Suppressor macrophage treated with lipopolysaccharide for 4 hours (primary cell): ENCODE measurements at places on chromosomes 4 and X.
A peak's percentile ranks its signal among the peaks of the same experiment; 100 is the strongest.

DNA sequence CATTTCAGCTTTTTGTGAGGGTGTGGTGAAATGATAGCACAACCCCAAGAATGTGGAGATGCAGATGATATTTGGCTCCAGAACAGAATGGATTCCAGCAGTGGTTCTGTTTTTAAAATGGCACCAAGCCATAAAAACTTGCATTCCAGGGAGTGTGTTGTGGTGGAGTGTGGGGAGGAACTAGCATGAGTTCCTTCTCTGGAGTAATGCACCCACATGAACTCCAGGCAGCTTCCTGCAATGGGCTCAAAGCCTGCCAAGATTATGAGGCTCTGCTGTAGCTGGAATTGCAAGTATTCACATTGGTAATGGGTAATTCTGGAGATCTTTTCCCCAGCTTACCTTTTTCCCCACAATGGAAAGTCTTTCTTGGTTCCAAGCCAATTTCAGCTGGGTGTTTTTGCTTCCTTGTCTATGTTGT is 161.4 kb downstream of the RAB28 start:
- no peak for DNase-seq

GRCh38 chr4:158810487-158811215 is 41.8 kb downstream of the FNIP2 start:
- DNase-seq, result peak; percentile 92

DNA sequence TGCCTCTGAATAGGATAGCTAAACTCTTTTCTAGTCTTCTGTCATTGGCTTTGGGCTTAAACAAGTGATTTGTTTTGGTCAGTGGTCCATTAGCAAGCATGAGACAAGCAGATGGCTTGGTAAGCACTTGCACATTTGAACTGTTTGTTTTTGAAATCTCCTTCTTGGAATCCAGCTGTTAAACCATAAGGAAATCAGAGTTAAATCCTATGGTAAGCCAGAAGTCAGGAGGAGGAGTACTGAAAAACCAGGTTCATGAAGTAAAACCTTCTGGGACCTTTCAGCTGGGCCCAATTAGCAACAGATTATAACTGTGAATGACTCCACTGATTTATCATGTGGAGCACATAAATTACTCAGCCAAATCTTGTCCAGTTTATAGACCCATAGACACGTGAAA is 1042.5 kb upstream of the PABPC4L start:
- DNase-seq, result no peak

DNA sequence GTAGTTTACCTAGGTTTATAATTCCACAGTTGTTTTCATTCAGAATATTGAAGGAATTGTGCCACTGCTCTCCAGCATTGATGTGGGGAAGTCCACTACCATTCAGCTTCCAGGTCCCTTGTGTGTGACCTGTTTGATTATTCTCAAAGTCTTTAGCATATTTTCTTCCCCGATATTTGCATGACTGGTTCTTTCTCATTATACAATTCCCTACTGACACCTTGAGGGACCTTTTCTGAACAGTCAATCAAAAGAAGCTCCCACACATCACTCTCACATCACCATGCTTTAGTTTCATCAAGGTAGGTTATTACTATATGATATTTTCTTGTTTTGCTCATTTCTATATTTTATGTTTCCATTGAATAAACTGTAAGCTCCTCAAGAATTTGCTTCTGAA is 44.1 kb downstream of the SLC39A8 start:
- no peak for DNase-seq

DNA sequence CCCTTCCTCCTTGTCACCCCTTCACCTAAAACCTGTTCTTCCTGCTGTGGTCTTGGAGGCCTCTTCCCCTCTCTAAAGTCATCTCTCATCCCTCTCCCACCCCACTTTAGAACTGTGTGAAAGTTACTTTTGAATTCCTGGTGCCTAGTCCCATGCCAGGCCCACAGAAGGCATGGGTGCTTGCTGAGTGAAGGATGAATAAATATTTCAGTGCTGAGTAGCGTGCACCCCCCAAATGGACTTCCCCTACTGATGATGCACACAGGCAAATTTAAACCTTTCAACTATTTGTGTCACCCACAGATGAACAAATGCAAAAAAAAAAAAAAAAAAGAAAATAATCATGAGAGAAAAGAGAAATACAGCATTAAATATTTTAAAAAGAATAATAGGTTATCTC is 19.8 kb downstream of the PSMD10 start:
- no peak for DNase-seq

- peak; percentile 17 for DNase-seq
Observed at GRCh38 chr4:100083289-100083688, 107.0 kb downstream of the DDIT4L start.

- DNase-seq, result no peak
Observed at GRCh38 chr4:143357161-143357845, 20.6 kb downstream of the GAB1 start.

DNA sequence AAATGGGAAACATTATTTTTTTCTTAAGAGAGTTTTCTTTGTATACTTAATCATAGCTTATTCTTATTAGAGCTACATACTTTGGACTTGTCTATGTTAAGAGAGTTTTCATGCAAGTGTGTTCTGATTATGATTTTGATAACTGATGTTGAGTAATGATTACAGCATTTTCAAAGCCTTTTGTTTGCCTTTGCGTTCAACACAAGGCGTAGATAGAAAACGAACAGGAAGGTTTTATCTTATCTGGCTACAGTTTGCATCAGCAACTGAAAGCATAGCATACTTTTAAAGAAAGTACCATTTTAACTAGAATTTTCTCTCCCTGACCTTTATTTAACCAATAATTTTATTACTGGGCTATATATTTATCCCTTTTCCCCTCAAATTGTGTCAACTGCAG is 51.6 kb upstream of the PDLIM5 start:
- no peak for DNase-seq

GRCh38 chr4:39597695-39598381 is 40.8 kb downstream of the SMIM14 start:
- DNase-seq, result no peak

GRCh38 chr4:5340991-5341451 is 289.7 kb downstream of the STK32B start:
- DNase-seq, result no peak

- DNase-seq, result no peak
Observed at GRCh38 chr4:44493924-44494323, 45.3 kb upstream of the KCTD8 start.

- DNase-seq, result no peak
Observed at GRCh38 chrX:39944416-39944815, 153.3 kb downstream of the BCOR start.

DNA sequence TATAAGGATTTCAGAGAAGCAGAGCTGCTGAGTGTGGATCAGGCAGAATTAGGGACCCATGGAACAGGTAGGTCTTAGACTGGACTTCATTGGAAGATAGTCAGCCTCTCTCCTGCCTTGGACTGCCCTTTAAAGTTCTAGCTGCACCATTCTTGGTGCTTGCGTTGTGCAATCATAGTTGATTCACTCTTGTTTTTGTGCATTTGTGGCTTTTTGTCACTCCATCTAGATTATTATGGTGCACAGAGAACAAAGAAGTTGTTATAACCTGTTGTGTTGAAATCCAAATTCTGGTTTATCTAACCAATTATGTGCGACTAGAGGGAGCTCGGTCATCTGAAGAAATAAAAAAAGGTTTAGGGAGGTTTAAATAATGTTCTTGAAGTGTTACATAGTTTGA is 59.3 kb downstream of the JADE1 start:
- no peak for DNase-seq

DNA sequence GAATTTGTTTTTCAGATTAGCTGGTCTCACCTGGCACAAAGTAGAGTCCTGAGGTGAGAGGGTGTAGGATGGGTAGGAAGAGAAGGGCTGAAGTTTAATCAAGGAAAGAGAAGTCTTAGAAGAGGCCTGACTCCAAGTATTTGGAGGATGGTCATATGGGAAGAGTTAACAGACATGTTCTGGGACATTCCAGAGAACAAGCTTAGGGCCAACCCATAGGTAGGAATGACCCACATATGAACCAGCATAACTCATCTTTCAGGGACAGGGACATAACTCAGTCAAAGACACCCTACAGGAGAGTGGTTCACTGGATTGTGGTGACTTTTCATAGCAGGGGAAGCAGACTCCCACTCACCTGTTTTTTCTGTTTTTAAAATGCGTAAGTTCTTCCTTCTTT is 27.9 kb upstream of the ANXA5 start:
- no peak for DNase-seq

DNA sequence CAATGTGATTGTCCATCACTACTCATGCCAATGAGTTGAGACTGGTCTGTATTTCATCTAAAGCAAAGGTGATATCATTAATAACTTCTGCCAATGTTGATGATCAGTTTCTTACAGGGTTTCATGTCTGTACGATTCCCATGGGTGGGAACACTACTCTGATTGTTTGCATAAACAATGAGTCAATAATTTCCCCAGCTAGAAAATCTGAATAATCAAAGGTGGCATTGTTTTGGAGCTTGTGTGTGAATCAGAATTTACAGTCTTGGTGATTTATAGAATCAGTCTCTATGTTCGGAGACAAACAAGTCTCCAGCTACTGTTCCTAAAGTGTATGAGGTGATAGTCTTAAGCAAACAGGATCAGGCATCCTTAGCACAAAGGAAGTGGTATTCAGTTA is 35.5 kb upstream of the PARM1 start:
- DNase-seq, result no peak

DNA sequence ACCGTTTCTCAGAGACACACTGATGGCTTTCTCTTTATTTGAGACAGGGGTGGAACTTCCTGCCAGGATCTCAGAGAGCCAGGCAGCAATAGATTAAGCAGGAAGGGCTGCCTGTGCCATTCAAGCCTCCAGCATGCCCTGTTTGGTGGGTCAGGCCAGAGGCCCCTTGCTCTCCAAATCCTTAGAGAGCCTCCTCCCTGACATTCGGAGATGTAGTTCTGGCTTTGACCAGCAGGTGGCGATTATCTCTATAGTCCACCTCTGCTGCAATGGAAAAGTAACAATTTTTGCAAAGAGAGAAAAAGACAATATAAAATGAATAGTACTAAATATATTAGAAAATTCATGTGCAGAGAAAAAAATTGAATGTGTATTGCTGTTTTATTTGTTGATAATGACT is 93.9 kb downstream of the NXF2B start:
- DNase-seq, result peak; percentile 66

- DNase-seq, result no peak
Observed at GRCh38 chrX:31245714-31246113, 173.9 kb upstream of the FTHL17 start.

GRCh38 chrX:15170927-15171326 is 99.0 kb downstream of the ASB9 start:
- no peak for DNase-seq

GRCh38 chrX:104195489-104196084 is 29.3 kb downstream of the FAM199X start:
- peak; percentile 45 for DNase-seq

DNA sequence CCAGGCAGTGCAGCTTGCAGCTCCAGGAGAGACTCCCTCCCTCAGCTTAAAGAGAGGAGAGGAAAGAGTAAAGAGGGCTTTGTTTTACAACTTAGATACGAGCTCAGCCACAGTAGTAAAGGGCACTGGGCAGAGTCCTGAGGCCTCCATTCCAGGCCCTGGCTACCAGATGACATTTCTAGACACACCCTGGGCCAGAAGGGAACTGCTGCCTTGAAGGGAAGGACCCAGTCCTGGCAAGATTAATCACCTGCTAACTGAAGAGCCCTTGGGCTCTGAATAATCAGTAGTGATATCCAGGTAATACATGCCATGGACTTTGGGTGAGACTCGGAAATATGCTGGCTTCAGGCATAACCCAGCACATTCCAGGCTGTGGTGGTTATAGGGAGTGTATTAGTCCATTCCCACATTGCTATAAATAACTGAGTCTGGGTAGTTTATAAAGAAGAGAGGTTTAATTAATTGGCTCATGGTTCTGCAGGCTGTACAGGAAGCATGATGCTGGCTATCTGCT is 15.3 kb upstream of the SLC16A2 start:
- no peak for DNase-seq

GRCh38 chrX:129748305-129748704 is 9.5 kb downstream of the XPNPEP2 start:
- peak; percentile 55 for DNase-seq

DNA sequence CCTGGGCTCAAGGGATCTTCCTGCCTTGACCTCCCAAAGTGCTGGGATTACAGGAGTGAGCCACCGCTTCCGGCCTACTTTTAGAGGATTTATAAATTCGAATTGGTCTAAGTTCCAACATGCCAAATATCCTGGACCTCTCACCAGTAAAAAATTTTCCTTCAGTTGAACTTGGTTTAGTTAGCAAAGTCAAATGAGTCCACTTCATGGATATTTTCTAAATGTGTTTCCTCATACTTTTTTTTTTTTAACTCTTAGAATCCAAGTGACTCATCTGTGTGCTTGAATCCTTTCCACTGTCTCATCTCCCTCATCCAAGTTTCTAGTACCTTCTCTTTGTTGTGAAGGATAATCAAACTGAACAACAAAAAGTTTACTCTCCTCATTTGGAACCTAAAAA is 49.7 kb downstream of the RBM47 start:
- no peak for DNase-seq

DNA sequence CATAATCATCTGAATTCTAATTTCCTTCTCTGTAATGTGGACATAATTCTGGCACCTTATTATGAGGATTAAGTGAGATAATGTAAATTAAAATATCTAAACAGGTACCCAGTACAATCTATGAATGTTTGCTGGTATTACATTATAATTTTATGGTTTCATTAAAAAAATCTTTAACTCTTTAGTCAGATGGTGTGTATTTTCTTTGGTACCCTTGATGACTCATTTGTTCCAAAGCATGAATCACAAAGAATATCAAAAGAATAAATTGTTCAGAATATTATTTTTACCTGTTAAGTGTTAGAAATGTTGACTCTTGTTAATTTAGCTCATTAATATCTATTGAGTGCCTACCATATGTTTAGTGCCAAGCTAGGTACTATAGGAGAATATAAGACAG is 74.3 kb downstream of the SNX25 start:
- DNase-seq, result no peak
